Activated CD4-positive, alpha-beta T cell treated with anti-CD3 and anti-CD28 coated beads, Interleukin-2, amount 10 ng/mL, durations not matched to agents 7 days and 5 days (primary cell): ENCODE measurements at places on chromosomes 2 and 18.

GRCh38 chr2:70965506-70965905 lies 12.9 kb upstream of the ANKRD53 start:
- H3K36me3 ChIP-seq = no peaks in the 10 kb centered on the region
- no peak for DNase-seq
- H3K27ac ChIP-seq = no peak overlapping the region
- peaks cover 7% of the 10 kb centered on the region for H3K4me1 ChIP-seq

DNA sequence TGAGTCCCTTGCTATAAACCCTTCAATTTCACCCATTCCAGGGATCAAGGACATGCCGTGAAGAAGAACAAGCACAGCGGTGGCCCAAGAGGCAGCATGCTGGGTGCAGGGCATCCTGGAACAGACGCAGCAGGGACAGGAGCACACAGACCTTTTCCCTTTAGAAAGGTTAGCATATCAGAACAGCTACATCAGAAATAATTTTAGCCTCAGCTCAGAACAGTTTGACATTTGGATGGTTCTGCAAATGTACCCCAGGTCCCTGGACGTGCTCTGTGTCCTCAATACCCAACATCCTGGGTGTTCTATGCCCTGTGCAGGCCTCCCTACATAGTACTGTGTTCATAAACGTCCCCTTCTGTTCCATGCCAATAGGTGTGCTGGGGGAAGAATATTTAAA lies 80.4 kb downstream of the MYOM1 start:
- H3K4me1 ChIP-seq = no peaks in the 10 kb centered on the region
- no peak overlapping the region for H3K4me3 ChIP-seq
- H3K27me3 ChIP-seq = peaks cover 3% of the 10 kb centered on the region
- no peaks in the 10 kb centered on the region for H3K36me3 ChIP-seq
- DNase-seq = no peak

DNA sequence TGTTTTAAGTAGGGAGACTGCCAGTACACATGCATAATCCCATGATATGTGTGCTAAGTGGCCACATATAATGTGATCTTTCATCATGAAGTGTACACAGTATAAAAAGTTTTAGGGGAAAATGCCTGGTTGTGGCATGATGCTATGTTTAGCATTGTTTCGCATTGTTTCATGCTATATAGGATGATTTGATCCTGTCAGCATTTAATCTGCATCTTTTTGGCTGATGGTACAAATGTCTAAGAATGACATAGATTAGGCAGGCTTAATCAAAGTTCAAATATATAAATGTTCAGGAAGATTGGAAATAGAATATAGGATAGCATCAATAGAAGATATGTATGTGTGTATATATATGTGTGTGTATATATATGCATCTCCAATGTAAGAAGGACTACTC lies 83.6 kb downstream of the MYO3B start:
- no peak overlapping the region for H3K4me3 ChIP-seq
- H3K27ac ChIP-seq = no peak overlapping the region
- H3K4me1 ChIP-seq = no peaks in the 10 kb centered on the region
- DNase-seq = no peak
- H3K27me3 ChIP-seq = peaks cover 25% of the 10 kb centered on the region

GRCh38 chr2:224847961-224848850 lies 132.0 kb upstream of the CCDC195 start:
- peaks cover 90% of the 10 kb centered on the region for H3K36me3 ChIP-seq
- H3K4me1 ChIP-seq = peaks cover 3% of the 10 kb centered on the region
- no peak for DNase-seq
- no peaks in the 10 kb centered on the region for H3K27me3 ChIP-seq
- no peak overlapping the region for H3K27ac ChIP-seq
